ENCODE measurements at places on chromosomes 13 and 19.
A peak's percentile ranks its signal among the peaks of the same experiment; 100 is the strongest.

DNA sequence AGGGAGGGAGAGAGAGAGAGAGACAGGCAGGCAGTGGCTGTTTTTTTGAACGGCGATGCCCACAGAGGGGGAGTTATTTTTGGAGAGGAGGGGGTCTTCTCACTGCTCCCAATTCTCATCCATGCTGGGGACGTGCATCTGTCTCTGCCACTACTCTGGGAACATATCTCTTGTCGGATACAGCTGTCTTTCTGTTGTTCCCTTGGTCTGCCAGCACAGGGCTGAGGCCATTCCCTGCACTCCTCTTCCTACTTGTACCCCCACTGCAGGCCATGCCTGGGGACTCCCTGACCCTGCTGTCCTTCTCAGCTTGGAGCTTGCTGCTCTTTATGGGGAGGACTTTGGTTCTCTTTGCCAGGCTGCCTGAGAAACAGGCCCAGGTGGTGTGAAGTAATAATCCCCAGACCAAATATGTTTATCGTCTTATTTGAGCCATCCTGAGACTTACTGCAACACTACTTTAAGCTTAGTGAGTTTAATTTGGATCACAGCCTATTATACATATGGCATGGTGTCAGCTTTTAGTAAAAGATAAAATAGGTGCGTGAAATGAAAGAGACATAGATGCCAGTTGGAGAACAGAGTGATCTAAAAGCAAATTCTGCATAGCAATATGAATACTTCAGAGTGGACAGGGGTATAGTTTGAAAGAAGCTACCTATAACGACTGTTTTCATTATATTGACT lies 19.1 kb downstream of the LRCH1 start:
- DNase-seq = no peak

DNA sequence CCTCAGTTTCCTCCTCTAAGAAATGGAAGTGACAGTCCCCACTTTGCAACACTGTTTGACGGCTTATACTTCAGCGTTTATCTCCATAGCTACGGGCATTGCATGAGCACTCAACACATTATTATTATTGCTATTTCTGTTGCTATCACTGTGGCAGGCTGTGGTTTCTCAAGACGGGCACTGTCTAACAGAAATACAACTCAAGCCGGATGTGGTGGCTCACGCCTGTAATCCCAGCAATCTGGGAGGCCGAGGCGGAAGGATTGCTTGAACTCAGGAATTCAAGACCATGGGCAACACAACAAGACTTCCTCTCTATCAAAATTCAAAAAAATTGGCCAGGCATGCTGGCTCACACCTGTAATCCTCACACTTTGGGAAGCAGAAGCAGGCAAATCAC lies 4.9 kb upstream of the ZSWIM4 start:
- DNase-seq = no peak

DNA sequence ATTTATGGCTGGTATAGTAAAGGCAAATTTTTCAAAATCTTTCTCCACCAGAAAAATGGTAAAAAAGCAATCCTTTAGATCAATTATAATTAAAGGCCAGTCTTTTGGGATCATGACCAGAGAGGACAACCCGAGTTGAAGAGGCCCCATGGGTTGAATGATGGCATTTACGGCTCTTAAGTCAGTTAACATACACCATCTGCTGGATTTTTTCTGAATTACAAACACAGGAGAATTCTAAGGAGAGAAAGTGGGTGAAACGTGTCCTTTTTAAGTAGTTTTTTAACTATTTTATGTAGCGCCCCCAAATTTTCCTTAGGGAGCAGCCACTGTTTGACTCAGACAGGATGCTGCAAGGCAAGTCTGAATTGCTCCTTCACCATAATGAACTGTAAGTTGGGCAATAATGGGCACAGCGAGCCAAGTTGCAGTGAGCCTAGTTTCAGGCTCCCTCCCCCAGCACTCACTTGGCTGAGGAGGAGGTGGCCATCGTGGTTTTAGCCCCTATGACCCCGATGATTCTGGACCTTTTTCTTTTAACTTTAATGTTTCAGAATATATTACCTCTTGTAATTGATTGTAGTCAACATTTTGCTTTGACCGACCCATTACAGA lies 13.6 kb upstream of the ZNF611 start:
- DNase-seq = peak; percentile 63

DNA sequence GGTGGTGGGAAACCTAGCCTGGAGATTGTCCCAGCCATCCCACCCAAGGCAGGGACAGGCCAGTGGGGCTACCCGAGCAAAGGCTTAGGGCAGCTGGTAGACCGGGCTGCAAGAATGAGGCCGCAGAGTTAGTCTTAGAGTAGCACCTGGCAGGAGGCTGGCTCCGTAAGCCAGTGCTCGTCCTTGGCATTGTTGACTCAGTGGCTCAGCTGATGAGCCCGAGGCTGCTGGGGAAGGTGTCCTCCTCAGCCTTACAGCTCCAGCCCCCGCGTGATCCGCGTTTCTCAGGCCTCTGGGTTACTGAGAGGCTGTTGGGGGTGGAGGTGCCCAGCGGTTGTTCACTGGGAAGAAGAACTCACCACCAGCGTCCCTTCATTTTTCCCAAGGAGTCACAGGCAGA lies 24.7 kb downstream of the PPP1R37 start:
- DNase-seq = no peak

DNA sequence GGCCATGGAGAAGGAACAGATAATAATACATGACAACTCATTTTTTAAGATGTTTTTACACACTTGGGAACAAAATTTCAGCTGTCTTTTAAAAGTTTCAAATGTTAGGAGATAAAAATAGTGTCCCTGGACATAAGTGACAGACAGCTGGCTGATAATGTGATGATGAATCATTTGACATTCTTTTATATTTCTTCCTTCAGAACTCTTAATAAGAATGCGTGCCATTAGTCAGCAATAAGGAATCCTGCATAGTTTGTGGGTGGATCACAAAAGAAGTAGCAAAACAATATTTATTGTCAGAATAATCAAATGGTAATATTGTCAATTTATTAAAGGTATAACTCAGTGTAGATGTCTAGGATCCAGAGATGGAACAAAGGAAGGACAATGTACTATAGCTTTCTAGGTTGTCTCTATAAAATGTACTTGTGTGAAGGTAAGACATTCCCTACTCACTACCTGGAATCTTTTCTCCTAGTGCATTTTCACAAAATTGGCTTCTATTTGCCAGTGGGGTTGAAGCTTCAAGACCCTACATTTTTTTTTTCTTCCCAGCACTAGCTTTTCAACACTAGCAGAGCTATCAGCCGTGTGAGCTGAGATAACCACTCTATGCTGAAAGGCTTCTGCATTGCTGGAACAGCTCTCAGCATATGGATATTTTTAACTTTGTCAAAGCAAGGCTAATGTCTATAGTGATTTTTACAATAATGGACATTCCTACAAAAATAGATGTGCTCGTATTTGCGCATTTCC lies 175.6 kb upstream of the SLITRK6 start:
- no peak for DNase-seq

DNA sequence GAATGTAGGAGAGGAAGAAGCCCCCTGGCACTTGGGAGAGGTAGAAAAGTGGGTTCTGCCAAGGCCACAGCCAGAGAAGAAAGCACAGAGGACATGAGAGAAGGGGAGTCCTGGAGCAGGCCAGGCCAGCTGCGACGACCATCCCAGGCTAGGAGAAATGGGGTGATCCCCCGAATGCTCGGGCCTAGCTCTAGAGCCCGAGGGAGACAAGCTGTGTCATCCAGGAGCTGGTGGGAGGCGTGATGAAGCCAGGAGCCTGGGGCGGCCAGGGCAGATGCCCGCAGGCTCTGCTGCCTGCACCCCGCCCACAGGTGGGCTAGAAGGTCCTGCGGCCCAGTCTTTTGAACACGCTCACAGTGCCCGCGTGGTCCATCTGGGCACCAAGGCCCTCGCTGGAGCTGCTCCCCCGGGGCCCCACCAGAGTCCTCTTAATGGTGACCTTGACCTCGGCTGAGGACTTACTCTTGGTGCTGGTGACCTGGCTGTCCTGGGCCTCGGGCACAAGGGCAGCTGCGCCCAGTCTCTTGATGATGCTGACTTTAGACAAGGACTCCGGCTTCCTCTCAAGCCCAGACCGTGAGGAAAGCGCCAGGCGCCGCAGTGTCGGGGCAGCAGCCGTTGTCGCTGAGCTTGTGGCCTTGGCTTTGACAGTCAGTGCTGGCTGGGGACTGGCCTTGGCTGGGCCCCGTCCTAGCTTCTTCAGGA lies 26.5 kb downstream of the C19orf47 start:
- no peak for DNase-seq

- no peak for DNase-seq
Observed at GRCh38 chr19:49927526-49928264, 1.3 kb upstream of the ATF5 start.

GRCh38 chr19:4916292-4917082 lies 7.2 kb downstream of the UHRF1 start:
- DNase-seq = no peak

DNA sequence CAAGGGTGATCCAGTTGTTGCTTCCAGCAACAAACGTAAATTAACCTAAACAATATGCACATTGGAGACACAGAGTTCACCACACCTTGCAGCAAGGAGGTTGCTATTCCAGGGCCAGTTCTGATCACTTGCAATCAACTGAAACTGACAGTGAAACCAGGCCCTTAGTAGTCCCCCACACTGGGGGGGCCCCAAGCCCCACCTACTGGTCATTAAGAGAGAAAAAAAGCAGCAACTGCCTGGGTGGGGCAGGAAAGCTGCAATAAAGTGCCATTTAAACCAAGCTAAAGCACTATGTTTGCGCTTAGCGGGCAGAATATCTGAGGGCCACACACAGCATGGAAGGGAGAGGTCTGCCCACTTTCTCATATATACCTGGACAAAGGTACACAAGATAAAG lies 51.5 kb downstream of the ATP7B start:
- DNase-seq = no peak

GRCh38 chr13:41955605-41956004 lies 5.3 kb downstream of the VWA8 start:
- DNase-seq = no peak

- DNase-seq = no peak
Observed at GRCh38 chr13:74306496-74306895, 172.3 kb upstream of the KLF12 start.

GRCh38 chr13:113566227-113566561 lies 18.4 kb upstream of the TFDP1 start:
- DNase-seq = no peak

DNA sequence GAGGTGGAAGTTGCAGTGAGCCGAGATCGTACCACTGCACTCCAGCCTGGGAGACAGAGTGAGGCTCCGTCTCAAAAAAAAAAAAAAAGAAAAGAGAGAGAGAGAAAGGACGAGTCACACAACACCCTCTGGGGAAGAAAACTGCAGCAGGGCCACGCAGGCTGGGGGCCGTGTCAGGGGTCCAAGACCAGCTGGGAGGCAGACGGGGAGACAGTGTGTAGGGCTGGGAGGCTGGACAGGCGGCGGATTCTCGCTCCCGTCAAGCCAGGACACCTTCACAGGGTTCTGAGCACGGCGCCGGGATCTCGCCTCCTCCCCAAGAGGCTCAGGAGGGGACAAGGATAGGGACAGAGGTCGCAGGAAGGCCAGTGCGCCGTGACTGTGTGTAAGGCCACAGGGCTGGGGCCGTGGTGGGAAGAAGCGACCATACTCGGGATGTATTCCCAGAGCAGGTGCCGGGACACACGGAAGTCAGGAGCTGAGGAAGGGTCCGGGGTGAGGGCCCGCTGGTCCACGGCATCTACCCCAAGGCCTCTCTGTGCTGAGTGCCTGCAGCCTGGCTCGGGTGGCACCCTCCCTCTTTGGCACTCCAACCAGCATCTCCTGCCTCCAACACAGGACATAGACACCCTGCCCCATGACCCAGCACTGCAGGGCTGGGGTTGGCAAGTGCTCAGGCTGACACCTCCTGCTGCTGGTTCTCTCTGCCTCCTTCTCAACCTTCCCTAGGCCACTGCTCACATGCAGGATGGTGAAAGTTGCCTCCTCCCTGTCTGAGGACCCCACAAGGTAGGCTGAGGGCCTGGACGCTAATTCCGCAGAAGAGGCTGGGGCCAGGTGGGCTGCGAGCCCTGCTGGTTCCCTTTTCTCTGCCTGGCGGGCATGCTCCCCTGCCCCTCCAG lies 21.2 kb downstream of the ZNF787 start:
- DNase-seq = no peak

DNA sequence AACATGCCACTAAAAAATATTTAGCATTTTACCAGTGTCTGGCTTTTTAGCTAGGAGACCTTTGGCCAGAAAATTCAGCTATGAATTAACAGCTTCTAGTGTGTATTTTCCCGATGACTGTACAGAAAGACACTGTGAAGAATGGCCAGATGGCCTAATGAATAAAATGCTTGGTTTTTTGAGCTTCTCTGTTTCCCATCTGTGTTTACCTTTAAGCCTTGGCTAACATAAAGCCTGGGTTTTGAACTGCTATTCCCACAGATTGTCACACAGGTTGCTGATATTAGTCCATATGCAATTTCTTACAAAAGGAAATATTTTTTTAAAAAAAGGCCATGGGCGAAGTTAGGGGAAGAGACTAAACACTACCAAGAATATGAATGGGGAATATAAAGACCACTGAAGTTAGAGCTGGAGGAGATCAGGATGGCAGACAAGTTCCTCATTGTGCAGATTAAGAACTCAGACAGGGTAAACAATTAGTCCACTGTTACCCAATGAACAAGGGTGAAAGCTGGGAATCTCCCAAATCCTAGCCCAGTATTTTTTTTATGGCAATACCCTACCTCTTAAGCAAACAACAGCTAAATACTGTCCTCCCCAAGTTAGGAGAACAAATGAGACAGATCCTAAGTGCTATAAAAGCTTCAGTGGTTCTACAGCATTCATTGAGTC lies 95.1 kb downstream of the DCT start:
- DNase-seq = peak; percentile 26

- DNase-seq = no peak
Observed at GRCh38 chr13:91247768-91248167, 99.7 kb upstream of the MIR17HG start.

DNA sequence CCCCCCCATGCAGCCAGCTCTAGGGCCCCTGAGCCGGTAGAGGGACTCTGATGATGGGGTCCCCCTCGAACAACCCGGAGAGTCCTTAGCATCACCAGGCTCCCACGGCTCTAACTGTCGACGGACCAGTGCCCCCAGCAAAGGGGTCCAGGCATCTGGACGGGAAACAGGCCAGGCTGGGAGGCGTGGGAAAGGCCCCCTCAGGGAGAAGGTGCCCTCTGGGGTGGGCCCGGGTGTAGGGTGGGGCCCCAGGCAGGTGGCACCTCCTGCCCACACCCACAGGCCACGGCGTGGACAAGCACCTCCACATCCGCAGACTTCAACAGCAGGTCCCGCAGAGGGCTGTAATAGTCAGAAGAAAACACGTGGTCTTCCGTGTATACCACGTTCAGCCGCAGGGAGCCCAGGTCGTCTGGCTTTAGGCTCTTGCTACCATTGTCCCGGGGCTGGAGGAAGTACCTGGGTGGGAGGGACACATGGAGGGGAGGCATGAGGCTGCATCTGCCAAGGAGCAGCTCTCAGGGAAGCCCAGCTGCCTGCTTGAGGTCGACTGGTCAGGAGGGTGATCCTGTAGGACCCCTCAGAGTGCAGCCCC lies 44.7 kb upstream of the C13orf46 start:
- no peak for DNase-seq

- no peak for DNase-seq
Observed at GRCh38 chr13:41407380-41407779, 50.0 kb upstream of the RGCC start.

GRCh38 chr19:291561-292280 lies 518 bp upstream of the PLPP2 start:
- DNase-seq = peak; percentile 49

- DNase-seq = no peak
Observed at GRCh38 chr13:97067017-97067895, 73.0 kb upstream of the OXGR1 start.

All from globus pallidus (tissue), 1 donor.